NT2/D1 (cell line): ENCODE measurements at places on chromosomes 6 and 20.

DNA sequence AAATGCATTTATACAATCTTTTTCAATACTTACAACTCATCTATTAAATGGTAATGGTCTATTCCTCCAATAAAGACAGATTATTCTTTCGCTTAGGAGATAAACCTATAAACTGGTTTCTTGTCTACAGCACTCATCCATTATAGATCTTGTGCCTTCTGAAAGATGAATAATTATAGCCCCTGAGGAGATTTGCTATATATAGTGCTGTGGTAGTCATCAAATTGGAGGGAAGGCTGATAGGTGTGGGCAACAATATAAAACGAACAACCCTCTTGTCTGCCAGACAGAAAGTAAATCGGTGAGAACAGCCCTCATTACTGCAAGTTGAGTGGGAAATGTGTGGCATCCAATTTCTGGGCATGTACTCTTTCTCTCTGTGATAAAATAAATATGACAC lies 292.5 kb upstream of the CNR1 start:
- no peak for DNase-seq

GRCh38 chr20:1946762-1947534 lies 46.9 kb downstream of the PDYN start:
- peak; percentile 84 for DNase-seq

DNA sequence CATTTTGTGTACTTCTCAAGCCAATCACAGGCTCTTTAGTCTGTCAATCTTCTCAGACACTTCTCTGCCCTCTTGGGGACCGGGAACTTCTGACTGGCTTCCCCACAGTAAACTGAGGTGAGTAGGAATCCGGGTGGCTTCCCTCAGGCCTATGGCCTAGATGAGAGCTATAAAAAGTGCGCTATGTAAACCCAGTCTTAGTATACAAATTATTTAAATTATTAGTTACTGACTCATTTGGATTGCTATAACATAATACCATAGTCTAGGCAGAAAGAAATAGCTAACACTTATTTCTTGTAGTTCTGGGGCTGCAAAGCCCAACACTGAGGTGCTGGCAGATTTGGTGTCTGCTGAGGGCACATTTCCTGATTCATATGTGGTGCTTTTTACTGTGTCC lies 109.2 kb upstream of the MCHR2 start:
- no peak for DNase-seq

DNA sequence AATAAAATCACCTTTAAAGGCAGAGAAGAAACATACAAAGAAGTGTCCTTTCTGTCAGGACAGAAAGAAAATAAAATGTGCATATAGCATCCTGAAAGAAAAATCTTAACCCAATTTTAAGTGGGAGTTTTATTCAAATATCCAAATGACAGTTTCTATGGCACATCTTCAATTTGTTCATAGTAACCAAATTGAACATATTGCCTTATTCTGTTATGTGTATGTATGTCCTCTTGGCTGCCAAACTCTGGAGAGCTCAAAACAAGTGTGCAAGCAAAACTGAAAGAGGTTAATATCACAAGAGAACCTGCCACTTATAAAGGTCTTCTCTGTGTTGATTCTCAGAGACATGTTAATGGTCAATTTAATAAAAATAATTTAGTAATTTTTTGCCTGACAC lies 334.7 kb downstream of the BCKDHB start:
- no peak for DNase-seq

DNA sequence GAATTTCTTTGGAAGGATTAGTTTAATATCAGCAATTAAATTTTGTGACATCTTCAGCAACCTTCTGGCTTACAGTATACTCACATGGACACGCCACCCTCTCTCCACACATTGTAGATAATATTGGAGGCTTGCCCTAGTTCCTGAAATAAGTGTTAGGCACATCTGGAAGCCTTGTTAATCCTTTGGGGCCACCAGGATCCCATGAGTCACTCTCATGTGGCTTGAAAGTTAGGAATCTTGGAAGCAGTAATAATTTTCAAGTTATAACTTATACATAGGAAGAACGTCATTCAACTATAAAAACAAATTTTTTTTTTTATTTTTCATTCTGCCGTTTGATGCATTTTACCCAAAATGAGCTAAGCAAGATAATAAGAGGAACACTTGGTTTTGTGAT lies 20.5 kb downstream of the LAMA4 start:
- no peak for DNase-seq

DNA sequence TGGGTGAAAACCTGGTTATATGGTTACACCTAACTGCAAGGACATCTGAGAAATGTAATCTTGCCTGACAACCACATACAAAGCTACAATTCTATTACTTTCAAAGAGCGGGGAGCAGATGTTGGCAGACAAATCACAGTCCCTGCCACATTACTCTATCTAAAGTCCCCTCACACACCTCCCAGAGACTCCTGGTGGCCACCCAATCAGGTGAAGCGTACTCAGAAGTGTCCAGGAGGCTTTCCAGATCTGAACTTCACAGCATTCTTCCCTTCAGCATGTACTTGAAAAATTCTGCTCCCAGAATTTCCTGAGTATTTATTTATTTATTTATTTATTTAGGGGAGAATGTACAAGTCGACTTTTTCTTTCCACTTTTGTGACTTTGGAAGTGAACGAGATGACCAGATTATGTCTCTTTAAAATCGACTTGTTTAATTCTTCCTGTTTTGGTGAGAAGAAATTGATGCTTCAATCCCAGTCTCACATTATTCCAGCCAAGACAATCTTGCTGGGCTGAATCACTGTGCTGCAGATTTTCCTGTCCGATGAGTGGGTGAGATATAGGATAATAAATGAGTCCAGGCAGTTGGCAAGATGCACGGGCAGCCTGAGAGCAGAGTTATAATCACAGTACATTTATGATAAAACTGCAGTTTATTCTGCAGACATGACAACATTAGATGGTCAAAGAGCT lies 46.9 kb upstream of the POPDC3 start:
- no peak for DNase-seq

DNA sequence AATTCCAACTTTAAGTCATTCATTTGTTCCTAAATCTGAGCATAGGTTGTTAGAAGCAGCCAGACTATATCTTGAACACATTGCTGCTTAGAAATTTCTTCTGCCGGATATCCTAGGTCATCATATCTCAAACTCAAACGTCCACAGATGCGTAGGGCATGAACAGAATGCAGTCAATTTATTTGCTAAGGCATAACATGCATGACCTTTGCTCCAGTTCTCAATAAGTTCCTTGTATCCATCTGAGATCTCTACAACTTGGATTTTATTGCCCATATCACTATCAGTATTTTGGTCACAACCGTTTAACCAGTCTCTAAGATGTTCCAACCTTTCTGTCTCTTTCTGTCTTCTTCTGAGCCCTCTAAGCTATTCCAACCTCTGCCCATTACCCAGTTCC lies 210.9 kb upstream of the MANEA start:
- no peak for DNase-seq

DNA sequence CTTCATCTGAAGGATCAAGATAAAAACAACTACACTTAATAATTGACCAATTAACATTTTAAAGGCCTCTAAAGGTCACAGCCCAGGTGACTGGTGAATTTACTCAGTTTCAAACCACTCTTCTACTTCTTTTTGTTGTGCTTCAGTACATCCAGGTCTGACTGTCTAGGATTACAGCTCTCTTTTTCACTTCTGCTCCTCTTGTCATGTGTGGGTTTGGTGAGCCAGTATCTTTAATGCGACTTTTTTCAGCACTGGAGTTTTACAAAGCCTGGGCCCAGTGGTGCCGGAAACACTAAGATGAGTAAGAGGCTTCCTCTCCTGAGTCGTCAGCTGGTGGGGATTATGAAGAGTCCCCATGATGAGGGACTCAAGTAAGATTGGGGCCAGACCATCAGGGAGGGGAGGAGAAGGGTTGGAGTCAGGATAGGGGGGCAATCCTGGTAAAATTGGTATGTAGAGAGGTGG lies 27.0 kb downstream of the HECA start:
- no peak for DNase-seq

GRCh38 chr20:37193821-37194220 lies 14.5 kb upstream of the MROH8 start:
- no peak for DNase-seq

GRCh38 chr20:57661746-57662455 lies 41.7 kb upstream of the ZBP1 start:
- no peak for DNase-seq

DNA sequence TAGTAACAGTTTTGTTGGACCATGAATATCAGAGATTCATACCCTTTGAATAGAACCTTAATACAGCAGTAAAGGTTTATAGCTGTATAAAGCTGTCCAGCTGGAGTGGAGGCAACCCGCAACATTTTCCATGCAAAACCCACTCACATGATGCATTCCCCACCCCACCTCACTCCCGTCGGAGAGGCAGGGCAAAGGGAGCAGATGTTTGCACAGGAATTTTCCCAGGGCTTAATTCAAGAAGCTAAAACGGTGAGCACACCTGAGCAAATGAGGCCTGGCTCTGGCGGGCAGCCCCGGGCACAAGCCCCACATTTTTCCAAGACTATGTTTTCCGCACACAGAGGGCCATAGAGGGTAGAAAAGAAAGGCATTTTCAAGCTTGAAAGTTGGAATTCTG lies 191.7 kb downstream of the FOXC1 start:
- no peak for DNase-seq

DNA sequence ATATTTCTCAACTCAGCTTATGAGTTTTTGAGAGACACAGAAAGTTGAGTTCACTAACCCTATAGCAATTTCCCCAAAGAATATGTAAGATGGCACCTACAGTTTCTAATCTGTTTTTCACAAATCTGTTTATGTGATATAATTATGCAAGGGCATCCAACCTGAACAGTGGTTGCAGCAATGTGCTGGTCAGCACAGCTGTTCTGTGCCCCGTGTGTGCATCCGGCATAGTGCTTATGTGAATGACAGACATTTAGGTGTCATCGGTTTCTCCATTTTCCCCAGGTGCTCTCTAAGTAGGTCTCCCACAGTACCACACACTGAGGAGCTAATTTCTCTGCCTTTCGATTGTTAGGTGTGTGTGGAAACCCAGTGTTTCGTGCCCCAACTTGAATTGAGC lies 7.7 kb upstream of the BACH2 start:
- no peak for DNase-seq

DNA sequence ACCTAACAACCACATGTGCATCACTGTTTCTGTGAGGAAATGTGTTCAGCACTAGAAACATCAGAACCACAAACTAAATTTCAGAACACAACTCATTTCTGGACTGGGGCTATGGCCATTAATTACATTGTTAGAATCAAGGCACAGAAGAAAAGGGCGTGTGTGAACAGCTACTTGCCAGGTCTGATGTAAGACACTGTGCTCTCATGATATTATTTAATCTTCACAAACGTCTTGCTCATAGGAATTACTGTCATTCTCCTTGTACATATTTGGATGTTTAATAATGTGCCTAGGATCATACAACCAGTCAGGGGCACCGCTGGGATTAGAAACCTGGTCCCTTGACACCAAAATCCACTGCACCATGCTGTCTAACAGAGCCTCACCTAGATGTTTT lies 14.8 kb downstream of the ADGRF1 start:
- no peak for DNase-seq

GRCh38 chr20:7765221-7765620 lies 175.0 kb downstream of the HAO1 start:
- no peak for DNase-seq

DNA sequence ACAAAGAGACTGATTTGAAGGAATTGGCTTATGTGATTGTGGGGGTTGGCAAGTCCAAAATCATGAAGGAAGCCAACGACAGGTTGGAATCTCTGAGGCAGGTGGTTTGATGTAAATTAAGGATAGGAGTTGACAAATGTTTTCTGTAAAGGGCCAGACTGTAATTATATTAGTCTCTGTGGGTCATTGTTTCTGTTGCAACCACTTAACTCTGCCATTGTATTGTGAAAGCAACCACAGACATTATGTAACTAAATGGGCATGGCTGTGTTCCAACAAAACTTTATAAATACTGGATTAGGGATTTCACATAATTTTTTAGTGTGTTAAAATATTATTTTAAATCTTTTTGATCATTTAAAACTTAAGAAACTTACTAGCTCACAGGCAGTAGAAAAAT lies 199.2 kb upstream of the MYLIP start:
- DNase-seq = no peak

GRCh38 chr20:51811042-51811355 lies 8.7 kb upstream of the SALL4 start:
- no peak for DNase-seq

GRCh38 chr6:148440016-148440415 lies 97.4 kb downstream of the SASH1 start:
- DNase-seq = no peak

DNA sequence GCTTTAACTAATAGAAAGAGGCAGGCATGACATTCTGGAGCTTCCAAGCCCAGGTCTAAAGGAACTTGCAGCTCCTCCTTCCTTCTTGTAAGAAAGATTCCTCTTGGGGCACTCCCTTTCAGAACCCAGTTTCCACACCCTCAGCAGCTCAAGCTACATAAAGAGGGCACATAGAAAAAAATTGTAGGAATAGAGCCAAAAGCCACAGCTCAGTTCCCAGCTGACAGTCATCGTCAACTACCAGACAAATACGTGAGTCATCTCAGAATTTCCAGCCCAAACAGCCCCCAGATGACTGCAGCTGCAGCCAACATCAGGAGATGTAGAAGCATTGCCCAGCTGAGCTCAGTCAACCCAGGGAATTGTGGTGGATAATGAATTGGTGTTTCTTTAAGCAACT lies 349.8 kb upstream of the ARID1B start:
- no peak for DNase-seq

- no peak for DNase-seq
Observed at GRCh38 chr6:2396042-2396657, 150.7 kb upstream of the GMDS start.

GRCh38 chr6:155107432-155108069 lies 112.4 kb downstream of the TIAM2 start:
- no peak for DNase-seq

DNA sequence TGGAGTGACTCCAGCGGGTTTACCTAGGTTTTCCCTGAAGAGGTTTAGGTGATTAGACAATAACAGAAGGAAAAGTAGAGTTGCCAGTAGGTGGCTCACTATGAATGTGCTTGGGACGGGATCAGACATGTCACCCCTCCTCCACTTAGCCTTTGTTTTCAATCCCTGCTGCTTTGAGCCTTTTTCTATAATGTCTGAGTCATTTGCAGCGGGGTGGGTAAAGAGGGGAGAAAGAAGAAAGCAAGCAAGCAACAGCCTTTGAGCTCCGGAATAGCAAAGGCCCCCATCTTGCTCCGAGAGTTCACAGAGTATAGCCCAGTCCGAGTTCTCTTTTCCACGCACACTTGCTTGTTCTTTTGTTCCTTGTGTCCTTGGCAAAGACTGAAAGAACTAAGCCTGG lies 129.1 kb downstream of the PACRG start:
- peak; percentile 83 for DNase-seq

GRCh38 chr6:75492386-75493153 lies 1.0 kb downstream of the FILIP1 start:
- DNase-seq = no peak

- DNase-seq = no peak
Observed at GRCh38 chr6:44631968-44632367, 244.5 kb downstream of the CDC5L start.

DNA sequence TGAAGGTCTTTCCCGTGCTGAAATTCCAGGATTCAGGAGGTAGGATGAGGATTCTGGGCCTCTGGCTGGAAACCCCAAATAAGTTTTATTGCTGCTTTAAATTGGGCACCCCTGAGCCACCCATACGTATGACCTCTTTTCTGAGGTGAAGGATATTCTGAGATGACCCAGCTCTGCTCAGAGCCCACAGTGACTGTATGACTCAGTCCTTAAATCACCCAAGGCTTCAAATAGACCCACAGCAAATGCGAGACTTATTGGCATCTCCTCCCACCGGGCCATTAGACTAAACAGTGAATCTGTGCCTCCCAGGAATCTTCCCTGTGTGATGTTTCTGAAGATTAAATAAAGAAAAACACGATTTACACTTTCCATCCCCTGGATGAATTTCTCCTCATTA lies 9.5 kb downstream of the SIRPG start:
- no peak for DNase-seq
